ENCODE measurements at places on chromosomes 3 and 15.

DNA sequence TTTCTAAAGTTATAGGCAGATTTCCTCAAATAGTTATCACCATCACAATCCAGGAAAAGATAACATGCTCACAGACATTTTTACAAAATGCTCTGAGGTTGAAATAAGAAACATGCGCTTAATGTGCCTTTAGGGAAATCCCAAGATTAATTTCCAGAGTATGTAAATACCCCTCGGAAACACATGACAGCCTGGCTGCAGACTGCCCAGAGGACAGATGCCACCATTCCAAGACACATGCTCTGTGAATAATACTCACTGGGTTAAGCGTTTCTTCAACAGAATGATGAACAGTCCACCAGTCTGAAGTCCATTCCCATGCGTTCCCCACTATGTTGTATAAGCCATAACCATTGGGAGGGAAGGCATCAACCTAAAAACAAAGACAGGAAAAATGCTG, 56.5 kb downstream of the SUMF1 start:
- DNase-seq, result no peak

DNA sequence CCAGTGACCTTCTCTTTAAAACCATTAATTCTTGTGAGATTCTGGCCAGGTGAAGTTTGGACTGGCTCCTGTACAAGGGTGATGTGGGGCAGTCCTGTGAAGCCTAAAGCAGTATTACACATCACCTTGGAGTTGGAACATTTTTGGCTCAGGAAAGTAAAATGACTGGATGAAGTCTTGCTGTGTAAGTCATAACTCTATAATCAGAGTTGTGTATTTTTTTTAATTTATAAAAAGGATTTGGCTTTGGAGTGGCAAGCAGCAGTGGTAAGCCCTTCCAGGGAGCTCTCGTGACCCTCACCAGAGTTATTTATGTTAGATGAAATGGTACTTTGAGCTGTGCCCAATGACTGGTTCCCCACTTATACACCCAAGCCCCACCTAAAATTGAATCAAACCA, 331.2 kb upstream of the DCBLD2 start:
- DNase-seq, result no peak

GRCh38 chr15:73965758-73966113, 26.4 kb downstream of the STOML1 start:
- DNase-seq, result no peak

GRCh38 chr15:64187396-64188191, 24.8 kb upstream of the PPIB start:
- no peak for DNase-seq

- no peak for DNase-seq
Measured at GRCh38 chr15:73660455-73660854, 23.7 kb upstream of the CD276 start.

- no peak for DNase-seq
Measured at GRCh38 chr3:59762941-59763340, 713.1 kb upstream of the CFAP20DC start.

- DNase-seq, result no peak
Measured at GRCh38 chr15:58441376-58442070, 9.7 kb downstream of the LIPC start.

DNA sequence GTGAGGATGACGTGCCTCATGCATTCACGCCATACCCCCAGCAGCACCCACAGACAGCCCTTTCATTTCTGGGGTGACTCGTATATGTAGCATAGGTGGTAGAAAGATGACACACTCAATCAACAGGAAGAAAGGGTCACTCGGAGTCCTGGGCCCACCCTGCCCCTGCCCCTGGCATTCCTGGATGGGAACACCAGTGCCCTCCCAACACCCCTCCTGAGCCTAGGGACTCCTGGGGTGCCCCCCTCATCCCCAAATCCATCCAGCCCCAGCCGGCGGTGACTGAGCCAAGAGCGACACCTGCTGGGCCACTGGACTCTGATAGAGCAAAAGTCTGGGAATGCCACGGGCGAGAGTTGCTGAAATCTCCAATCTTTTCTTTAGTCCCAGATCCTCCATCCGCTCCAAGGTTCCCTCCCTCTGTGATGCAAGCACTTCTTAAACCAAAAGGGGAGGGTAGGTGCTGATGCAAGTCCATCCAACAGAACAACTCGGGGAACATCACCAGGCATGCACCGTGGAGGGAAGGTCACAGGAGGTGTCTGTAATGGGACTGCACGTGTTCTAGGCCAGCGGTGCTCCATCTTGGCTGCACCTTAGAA, 31.1 kb downstream of the ACAN start:
- DNase-seq, result peak; percentile 20

DNA sequence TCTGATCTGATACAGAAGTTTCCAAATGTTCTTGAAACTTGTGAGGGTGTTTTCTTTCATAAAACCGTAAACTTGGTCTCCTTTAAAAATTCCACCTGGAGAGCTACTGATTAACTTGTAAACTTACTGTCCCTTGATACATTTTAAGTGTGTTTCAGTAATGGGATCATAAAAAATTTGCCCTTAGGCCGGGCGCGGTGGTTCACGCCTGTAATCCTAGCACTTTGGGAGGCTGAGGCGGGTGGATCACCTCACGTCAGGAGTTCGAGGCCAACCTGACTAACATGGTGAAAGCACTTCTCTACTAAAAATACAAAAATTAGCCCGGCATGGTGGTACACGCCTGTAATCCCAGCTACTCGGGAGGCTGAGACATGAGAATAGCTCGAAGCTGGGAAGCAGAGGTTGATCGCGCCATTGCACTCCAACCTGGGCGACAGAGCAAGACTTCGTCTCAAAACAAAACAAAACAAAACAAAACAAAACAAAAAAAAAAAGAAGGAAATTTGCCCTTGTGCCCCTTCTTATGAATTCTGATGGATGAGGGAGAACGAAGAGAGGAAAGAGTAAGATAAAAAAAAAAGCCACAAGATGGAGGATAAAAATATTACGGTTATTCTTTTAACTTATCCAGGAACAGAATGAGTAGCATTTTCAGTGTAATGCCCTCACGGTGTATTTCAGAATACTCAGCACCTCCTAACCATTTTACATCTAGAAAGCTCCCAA, 32.1 kb upstream of the AP4E1 start:
- DNase-seq, result no peak

GRCh38 chr15:27757052-27757451, 342.1 kb downstream of the OCA2 start:
- DNase-seq, result no peak

GRCh38 chr15:45117308-45118130, 3.4 kb downstream of the DUOXA2 start:
- no peak for DNase-seq

DNA sequence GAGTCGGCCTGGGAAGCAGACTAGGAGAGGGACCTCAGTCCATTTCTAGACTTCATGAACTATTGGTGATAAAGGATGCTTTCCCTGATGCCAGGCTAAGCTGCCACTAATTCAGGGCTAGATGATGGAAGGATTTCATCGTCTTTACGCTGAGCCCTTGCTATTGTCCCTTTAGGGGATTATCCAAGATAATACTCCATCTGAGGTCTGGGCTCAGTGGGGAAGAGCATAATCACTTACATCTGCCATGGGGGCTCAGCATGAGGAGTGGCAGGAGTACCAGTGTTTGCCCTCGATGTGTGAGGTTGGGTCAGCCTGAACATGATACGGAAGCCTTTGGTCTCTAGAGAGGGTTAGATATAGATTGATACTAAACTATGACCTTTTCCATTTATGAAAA, 47.3 kb downstream of the PTPRG start:
- no peak for DNase-seq

GRCh38 chr3:135513106-135514059, 452.1 kb upstream of the PPP2R3A start:
- DNase-seq, result no peak

GRCh38 chr3:57896691-57897090, 111.5 kb upstream of the FLNB start:
- no peak for DNase-seq

DNA sequence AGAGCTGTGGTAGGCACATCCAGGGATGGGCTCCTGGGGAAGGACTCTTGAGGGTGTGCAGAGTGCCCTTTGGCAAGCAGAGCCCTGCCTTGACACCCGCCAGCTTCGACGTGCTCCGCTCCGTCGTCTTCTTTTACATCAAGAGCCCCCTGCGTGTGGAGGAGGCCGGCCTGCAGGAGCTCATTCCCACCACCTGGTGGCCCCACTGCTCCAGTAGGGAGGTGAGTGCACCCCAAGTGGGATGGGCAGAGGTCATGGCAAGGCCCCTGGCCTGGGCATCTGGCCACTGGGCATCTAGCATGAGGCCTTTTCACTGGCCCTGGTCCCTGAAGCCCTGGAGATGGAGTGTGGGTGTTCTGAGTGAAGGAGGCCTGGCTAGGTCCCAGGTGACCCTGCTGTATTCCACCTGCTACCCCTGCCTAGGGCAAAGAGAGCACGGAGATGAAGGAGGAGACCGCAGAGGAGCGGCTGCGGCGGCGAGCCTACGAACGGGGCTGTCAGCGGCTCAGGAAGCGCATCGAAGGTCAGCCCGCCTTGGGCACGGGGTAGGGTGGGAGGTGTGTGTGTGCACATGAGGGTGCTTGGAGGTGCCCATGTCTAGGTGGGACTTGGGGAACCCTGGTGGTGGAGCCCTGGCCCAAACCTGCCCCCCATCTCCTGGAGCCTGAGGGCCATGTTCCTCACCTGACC, 12.2 kb downstream of the RNF123 start:
- no peak for DNase-seq

- no peak for DNase-seq
Measured at GRCh38 chr3:81650187-81650586, 111.3 kb downstream of the GBE1 start.

DNA sequence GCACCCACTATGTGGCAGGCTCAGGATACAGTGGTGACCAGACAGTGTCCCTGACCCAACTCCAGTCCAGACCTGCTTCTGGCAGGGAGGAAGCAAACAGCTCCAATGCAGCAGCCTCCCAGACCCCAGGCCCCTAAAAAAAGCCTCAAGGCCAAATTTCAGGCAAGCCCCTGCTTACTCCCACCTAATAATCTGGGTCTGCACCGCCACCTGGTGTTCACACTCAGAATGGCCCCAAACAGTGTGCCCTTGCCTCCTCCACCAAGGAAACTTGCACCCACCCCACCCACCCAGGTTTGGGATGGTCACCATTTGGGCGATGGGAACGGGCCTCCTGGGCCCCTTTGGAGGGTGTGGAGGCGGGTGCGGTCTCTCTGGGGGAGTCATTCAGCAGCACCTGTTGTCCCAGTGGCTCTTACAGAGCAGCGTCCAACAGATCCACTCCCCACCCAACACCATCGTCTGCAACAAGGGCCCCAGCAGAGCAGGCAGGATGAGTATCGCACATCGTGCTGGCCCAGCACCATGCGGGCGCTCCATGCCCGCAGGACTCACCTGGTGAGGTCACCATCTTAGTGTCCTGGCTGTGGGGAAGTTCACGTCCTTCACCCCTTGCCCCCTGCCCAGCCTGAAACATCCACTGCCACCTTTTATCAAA, 17.3 kb downstream of the C3orf18 start:
- no peak for DNase-seq

- no peak for DNase-seq
Measured at GRCh38 chr3:29079358-29079757, 201.5 kb upstream of the RBMS3 start.
